GM23338 (cell line): ENCODE measurements at places on chromosomes 3 and 15. TPM values are rescaled to one million over a fixed set of nuclear protein-coding genes. Genes with fewer than 3 reads are reported as not detected.
A peak's percentile ranks its signal among the peaks of the same experiment; 100 is the strongest.

GRCh38 chr3:149555927-149556326 lies 81.4 kb downstream of the TM4SF4 start:
- no peaks in the 10 kb centered on the region for H3K36me3 ChIP-seq
- H3K27ac ChIP-seq, result peak overlapping the region; percentile 21; the same call in 1 of the 2 replicates
- H3K4me1 ChIP-seq, result peaks cover 29% of the 10 kb centered on the region

GRCh38 chr3:192844836-192845525 lies 72.7 kb downstream of the MB21D2 start:
- H3K36me3 ChIP-seq, result no peaks in the 10 kb centered on the region
- peak overlapping the region; percentile 59 for H3K27ac ChIP-seq
- H3K4me3 ChIP-seq, result no peak overlapping the region
- H3K4me1 ChIP-seq, result peaks cover 60% of the 10 kb centered on the region
- DNase-seq, result no peak
- no peaks in the 10 kb centered on the region for H3K27me3 ChIP-seq

DNA sequence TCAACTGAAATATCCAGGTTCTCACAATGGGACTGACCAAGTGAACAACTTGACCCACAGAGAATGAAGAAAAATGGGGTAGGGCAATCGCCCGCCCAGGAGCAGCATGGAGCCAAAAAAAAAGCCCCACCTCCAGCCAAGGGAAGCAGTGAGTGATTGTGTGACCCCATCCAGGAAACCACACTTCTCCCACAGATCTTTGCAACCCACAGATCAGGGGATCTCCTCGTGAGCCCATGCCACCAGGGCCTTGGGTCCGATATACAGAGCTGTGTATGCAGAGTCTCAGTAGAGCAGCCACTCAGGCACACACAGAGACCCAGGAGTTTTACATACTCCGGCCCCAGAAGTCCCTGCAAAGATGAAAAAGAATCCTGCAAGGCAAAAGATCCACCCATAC lies 35.7 kb downstream of the PYGO1 start:
- H3K36me3 ChIP-seq, result peaks cover 5% of the 10 kb centered on the region; the same call in 1 of the 2 replicates
- no peaks in the 10 kb centered on the region for H3K4me1 ChIP-seq
- no peak overlapping the region for H3K4me3 ChIP-seq
- no peak for DNase-seq
- no peaks in the 10 kb centered on the region for H3K27me3 ChIP-seq
- no peak overlapping the region for H3K27ac ChIP-seq

GRCh38 chr3:55128225-55128823 lies 200.5 kb upstream of the LRTM1 start:
- peak; percentile 4 for DNase-seq
- no peak overlapping the region for H3K4me3 ChIP-seq
- no peaks in the 10 kb centered on the region for H3K27me3 ChIP-seq
- no peaks in the 10 kb centered on the region for H3K4me1 ChIP-seq
- no peaks in the 10 kb centered on the region for H3K36me3 ChIP-seq

- no peaks in the 10 kb centered on the region for H3K27me3 ChIP-seq
- DNase-seq, result no peak
- no peaks in the 10 kb centered on the region for H3K36me3 ChIP-seq
- no peak overlapping the region for H3K4me3 ChIP-seq
Observed at GRCh38 chr15:71224024-71224423, 108.8 kb downstream of the THSD4 start.

DNA sequence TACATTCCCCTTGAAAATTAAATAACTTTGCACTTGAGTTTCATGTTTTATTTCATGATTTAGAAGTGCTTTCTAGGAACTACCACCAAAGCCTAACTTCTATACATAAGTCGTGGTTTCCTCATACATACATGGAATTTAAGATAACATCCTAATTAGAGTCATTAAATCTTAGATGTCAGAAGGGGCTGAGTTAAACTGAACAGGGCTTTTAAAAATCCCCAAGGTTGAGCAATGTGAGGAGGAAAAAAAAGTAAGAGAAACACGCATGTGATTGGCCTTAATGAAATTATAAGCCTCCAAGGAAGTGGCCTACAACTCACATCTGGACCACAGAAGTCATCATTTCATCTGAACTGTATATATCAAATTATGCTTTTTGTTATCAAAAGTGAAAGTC lies 303.1 kb upstream of the SEMA6D start:
- no peak overlapping the region for H3K27ac ChIP-seq
- H3K36me3 ChIP-seq, result no peaks in the 10 kb centered on the region
- no peak for DNase-seq

DNA sequence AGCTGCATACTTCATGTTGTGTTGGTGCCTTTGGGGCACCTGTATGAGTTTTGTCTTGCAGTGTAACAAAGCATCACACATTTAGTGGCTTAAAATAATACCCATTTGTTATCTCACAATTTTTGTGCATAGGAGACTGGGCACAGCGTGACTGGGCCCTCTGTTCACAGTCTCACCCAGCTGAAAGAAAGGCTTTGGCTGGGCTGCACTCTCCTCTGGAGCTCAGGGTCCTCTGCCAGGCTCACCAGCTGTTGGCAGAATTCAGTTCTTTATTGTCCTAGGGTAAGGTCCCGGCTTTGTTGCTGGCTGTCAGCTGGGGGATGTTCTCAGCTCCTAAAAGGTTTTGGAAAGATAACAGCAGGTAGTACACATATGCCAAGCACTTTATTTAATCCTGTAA lies 263.3 kb downstream of the CLSTN2 start:
- no peak overlapping the region for H3K4me3 ChIP-seq
- H3K36me3 ChIP-seq, result no peaks in the 10 kb centered on the region
- no peaks in the 10 kb centered on the region for H3K27me3 ChIP-seq

DNA sequence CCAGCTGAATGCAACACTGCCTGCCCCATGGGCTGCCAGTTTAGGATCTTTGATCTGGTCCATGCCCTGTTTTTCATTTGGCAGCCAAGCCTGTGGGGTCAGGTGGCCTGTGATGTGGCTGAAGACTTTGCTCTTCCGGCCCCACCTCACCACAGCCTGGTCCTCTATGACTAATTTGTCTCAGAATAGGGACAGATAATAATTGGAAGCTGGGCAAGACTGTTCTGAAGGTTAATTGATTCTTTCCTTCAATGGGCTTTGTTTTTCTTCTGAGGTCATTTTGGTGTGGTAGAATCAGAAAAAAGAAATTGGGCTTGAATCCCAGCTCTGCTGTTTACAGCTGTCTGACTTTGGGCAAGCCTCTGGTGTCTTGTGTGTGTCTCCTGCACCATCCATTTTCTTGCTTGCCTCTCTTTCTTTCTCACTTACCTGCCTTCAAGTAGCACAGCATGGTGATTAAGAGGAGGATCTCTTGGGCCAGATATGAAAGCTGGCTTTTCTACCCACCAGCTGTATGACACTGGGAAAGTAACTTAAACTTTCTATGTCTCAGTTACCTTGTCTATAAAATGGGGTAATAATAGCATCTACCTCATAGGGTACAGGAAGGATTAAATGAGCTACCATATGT lies 24.2 kb downstream of the ABHD2 start:
- H3K4me3 ChIP-seq, result no peak overlapping the region
- no peak overlapping the region for H3K27ac ChIP-seq
- DNase-seq, result no peak
- H3K4me1 ChIP-seq, result peaks cover 17% of the 10 kb centered on the region
- H3K27me3 ChIP-seq, result no peaks in the 10 kb centered on the region

DNA sequence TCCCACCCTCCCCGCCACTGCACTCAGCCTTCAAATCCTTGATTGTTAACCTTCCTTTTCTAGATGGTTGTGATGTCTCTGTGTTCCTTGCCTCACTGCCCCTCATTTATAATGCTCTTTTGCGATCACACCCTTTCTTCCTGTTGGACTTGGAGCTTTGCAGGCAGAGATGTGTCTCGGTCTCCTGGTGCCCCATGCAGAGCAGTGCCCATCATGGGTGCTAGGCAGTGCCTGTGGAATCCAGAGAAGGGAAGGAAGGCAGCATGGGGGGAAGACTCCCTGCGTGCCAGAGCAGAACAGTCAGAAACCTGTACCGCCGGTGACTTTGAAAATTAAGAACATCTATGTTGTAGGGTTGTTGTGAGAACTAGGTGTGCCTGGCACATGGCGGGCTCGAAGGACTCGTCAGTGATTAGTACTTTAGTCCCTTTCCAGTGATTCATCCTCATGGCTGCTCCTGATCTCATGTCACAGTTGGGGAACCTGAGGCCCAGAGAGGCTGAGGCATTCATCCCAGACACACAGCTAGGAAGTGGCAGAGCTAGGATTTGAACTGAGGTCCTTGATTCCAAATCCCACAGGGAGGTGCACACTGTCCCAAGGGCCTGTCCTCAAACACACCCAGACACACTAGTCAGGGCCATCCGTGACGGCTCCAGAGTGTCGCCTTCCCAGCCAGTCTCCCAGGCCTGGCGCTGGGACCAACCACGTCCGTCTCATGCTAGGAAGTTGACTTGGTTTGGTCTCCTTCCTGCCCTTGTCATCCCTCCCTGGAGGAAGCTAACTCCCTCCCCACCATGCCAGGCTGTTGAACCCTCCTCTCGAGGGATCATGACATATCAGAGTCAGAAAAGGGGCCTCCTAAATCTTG lies 58.3 kb downstream of the SMAD6 start:
- H3K36me3 ChIP-seq, result no peaks in the 10 kb centered on the region
- H3K4me3 ChIP-seq, result no peak overlapping the region
- 0 out of 2 replicates have a peak overlapping the region, but pooled peaks have one; percentile 9 for H3K27ac ChIP-seq
- no peak for DNase-seq
- peaks cover under 1% of the 10 kb centered on the region; the same call in 1 of the 2 replicates for H3K4me1 ChIP-seq

DNA sequence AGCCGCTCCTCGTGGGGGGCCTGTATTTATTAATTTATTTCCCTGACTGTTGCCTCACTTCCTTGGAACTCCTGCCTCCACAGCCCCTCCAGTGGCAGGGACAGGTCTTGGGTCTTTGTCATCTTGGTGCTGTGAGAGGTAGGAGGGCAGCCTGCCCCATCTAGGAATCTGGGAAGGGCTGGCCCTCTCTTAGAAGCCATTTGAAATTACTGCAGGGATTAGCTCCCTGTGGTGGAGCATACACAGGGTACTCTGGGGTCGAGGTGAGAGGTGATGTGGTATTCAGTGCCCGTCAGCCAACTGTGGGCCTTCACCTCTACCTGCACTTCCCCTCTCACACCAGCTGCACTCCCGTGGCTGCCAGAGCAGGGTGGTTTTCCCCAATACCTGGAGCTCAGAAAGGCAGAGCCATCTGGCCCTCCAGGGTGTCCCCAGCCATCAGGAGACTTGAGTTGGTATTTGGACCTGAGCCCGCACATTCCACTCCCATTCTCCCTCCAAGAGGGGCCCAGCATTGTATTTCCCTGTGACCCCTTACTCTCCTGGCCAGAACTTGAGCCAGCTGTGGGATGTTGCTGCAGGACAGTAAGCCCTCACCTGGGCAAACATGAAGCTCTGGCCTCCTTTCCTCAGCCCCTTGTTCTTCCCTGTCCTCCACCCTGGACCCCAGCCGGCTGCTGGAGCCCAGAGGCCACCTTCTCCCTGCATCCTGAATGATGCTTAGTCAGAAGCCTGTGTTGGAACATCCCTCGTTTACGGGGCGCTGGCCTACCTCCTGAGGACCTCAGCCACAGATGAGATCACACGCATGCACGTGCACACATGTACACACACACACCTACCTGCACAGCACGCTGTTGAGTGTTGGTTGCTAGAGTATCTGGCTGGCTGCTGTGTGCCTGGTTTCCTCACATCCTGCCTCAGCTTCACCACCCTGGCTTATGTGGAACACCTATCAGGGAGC lies 2.0 kb upstream of the JMJD7 start:
- H3K4me1 ChIP-seq, result peaks cover 4% of the 10 kb centered on the region; the same call in 1 of the 2 replicates
- H3K4me3 ChIP-seq, result no peak overlapping the region
- no peak overlapping the region for H3K27ac ChIP-seq
- no peaks in the 10 kb centered on the region; the same call in 1 of the 2 replicates for H3K36me3 ChIP-seq
- DNase-seq, result peak; percentile 22

GRCh38 chr3:87771337-87772192 lies 287.2 kb downstream of the CGGBP1 start:
- H3K4me3 ChIP-seq, result no peak overlapping the region
- H3K27me3 ChIP-seq, result no peaks in the 10 kb centered on the region
- no peaks in the 10 kb centered on the region for H3K4me1 ChIP-seq
- H3K36me3 ChIP-seq, result no peaks in the 10 kb centered on the region

DNA sequence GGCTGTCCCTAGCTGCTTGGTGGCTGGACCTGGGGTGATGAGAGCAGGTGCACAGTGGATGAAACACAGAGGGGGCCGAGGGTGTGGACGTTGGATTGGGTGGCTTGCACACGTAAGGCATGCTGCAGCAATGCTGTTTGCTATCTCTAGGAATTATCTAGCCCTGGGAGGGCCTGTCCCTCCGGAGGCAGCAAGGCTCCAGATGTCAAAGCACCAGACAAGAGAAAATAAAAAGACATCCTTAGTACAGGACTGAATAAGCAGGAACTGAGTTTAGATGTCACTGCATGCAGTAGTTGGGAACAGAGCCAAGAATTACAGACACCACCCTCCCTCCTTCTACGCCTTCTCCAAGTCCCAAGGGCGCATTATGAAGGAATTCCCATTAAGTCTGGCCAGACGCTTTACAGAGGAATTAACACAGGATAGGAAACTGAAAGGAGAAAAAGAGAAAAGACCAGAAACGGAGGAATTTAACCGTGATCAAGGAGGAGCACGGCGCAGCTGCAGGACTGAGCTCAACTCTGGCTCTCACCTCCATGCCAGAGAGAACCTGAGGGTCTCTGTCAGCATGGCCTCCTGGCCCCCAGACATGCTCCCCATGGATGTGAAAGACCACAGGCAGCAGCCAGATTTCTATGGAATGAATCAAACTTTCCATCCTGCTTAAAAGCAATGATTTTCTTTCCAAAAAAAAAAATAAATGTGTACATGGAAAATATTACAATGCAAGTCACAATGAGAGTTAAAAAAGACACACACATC lies 13.8 kb downstream of the ATP10A start:
- H3K36me3 ChIP-seq, result no peaks in the 10 kb centered on the region; the same call in 1 of the 2 replicates
- H3K27ac ChIP-seq, result no peak overlapping the region
- no peak overlapping the region for H3K4me3 ChIP-seq
- DNase-seq, result peak; percentile 28

- DNase-seq, result no peak
- H3K27ac ChIP-seq, result no peak overlapping the region
- no peak overlapping the region for H3K4me3 ChIP-seq
- no peaks in the 10 kb centered on the region for H3K27me3 ChIP-seq
- no peaks in the 10 kb centered on the region for H3K36me3 ChIP-seq
Observed at GRCh38 chr3:66179793-66180192, 41.0 kb upstream of the SLC25A26 start.

DNA sequence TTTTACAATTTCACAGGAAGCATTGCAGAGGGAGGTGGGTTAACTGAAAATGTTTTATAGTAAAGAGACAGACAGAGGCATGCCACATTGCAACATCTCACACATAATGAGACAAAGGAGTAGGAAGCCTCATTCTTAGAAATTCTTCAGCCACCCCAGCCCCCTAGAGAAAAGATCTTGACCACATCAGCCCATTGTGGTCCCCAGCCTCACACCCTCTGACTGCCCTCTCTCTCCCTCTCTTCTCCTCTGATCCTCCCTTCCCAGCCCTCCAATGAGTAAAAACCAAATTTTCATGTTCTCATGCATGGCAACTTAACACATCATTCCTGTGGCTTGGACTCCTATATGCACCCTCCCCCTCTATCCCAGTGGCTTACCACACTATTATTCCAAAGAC lies 174.1 kb downstream of the UACA start:
- H3K4me3 ChIP-seq, result no peak overlapping the region
- H3K36me3 ChIP-seq, result 0 out of 2 replicates have a peak, but pooled peaks cover 1% of the 10 kb centered on the region
- no peak for DNase-seq
- H3K4me1 ChIP-seq, result peaks cover 6% of the 10 kb centered on the region

GRCh38 chr15:91688811-91689210 lies 164.7 kb upstream of the SLCO3A1 start:
- H3K36me3 ChIP-seq, result no peaks in the 10 kb centered on the region
- no peak overlapping the region for H3K4me3 ChIP-seq
- H3K4me1 ChIP-seq, result no peaks in the 10 kb centered on the region
- H3K27me3 ChIP-seq, result no peaks in the 10 kb centered on the region
- no peak for DNase-seq
- no peak overlapping the region for H3K27ac ChIP-seq

Gene TICRR
- total RNA-seq, result 37.1 and 42.3 TPM in 2 replicates

Gene PLA2G4E
- total RNA-seq, result not detected in 2 replicates

Gene CFAP100
- 0.07 TPM in 1 of 2 replicates, not detected in the other for total RNA-seq
